Stimulated activated CD4-positive, alpha-beta T cell treated with anti-CD3 and anti-CD28 coated beads, TNF-alpha, amount 100 ng/mL, for 24 hours (primary cell): ENCODE measurements at places on chromosomes 11 and 22.

- no peak for DNase-seq
These were observed 44.2 kb downstream of the EXPH5 start for GRCh38 chr11:108549319-108549885.

GRCh38 chr11:35282221-35282882, 137.0 kb downstream of the SLC1A2 start:
- DNase-seq = no peak

DNA sequence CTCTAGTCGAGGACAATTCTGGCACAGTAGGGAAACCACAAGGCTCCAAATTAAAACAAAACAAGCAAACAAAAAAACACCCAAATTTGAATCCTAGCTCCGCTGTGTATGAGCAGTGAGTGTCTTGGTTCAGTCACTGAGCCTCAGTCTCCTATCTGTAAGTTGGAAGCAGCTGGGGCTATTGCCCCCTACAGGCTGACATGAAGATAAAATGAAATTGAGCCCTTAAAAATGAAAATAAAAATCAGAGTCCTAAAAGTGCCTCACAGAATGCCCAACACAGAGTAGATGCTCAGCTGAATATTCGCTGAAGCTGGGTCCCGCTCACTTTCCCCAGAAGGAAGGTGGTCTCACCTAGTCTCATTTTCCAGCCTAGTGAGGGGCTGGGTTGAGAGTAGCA, 65.2 kb downstream of the PDE2A start:
- no peak for DNase-seq

DNA sequence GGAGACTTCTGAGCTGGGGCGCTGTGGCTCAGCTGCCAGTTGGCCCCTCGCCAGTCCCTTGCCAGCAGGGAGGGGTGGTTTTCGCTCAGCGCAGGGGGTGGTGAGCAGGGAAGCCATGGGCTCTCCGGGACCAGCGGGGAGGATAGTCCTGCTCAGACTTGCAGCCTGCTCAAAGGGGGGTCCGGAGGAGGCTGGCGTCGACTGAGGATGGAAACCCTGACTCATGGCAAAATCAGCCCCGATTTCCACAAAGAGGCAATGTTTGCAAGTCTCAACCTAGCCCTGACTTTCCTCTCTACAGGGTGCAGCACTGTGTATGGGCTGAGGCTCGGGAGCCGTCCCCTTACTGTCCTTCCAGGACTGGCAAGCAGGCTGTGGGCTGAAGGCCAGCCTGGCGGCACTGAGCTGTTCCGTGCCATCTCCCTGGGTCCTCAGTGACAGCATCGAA, 35.1 kb downstream of the FBLN1 start:
- DNase-seq = no peak

GRCh38 chr11:76589964-76590950, 80.3 kb downstream of the LRRC32 start:
- DNase-seq = no peak

DNA sequence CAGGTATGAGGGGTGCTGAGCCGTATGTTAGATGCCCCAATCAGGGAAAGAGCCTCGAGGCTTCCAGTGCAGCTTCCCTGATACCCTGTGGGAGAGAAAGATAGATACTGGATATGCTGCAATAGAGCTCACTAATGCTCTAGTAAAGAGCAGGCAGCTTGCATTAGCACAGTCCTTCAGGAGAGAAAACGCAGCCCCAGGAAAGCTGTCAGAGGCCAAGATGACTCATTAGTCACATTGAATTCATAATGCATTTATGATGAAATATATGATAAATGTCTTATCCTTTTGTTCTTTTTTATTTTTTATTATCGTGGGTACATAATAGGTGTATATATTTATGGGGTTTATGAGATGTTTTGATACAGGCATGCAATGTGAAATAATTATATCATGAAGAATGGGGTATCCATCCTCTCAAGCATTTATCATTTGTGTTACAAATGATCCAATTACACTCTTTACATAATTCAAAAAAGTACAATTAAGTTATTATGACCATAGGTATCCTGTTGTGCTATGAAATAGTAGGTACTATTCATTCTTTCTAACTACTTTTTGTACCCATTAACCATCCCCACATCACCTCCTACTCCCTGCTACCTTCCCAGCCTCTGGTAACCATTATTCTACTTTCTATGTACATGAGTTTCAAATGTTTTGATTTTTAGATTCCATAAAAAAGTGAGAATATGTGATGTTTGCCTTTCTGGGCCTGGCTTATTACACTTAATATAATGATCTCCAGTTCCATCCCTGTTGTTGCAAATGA, 94.5 kb upstream of the TOP3B start:
- no peak for DNase-seq
